ENCODE measurements at places on chromosomes 1 and 21. TPM values are rescaled to one million over a fixed set of nuclear protein-coding genes. Genes with fewer than 3 reads are reported as not detected.

OPN3 gene
- total RNA-seq, result 11.6 TPM

TRAF3IP3 gene
- total RNA-seq, result 127 TPM

DNA sequence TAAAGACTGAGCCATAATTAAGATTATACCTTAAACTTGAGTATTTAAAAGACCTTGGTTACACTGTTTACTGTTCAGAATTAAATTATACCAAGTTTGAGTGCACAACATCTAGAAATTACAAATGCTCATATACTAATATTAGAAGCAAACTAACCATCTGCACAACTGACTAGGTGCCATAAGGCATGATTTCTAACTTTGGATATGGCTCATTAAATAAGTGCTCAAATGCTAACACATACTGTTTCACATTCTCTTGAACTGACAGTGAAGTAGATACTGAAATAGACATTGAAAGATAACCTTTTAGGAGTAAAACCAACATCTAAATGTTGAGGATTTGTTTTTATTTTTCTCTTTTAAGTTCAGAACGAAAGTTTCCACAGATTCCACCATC lies 74.1 kb downstream of the PRKAA2 start:
- H3K4me1 ChIP-seq, result no peaks in the 10 kb centered on the region
- H3K36me3 ChIP-seq, result no peaks in the 10 kb centered on the region
- no peak for DNase-seq
- H3K4me3 ChIP-seq, result no peak overlapping the region
- H3K27me3 ChIP-seq, result peaks cover 18% of the 10 kb centered on the region

MYOG gene
- not detected for total RNA-seq

- no peak overlapping the region for H3K27ac ChIP-seq
- peaks cover 10% of the 10 kb centered on the region for H3K36me3 ChIP-seq
- no peak for DNase-seq
- no peak overlapping the region for H3K4me3 ChIP-seq
- H3K27me3 ChIP-seq, result no peaks in the 10 kb centered on the region
These were observed 14.0 kb downstream of the LBR start for GRCh38 chr1:225413708-225414375.

CHD1L gene
- total RNA-seq, result 40.7 TPM

SHE gene
- total RNA-seq, result 0.49 TPM
